ENCODE measurements at places on chromosomes 1 and 21.
A peak's percentile ranks its signal among the peaks of the same experiment; 100 is the strongest.

GRCh38 chr1:172951730-172952365 is 98.9 kb downstream of the TNFSF18 start:
- DNase-seq = no peak

DNA sequence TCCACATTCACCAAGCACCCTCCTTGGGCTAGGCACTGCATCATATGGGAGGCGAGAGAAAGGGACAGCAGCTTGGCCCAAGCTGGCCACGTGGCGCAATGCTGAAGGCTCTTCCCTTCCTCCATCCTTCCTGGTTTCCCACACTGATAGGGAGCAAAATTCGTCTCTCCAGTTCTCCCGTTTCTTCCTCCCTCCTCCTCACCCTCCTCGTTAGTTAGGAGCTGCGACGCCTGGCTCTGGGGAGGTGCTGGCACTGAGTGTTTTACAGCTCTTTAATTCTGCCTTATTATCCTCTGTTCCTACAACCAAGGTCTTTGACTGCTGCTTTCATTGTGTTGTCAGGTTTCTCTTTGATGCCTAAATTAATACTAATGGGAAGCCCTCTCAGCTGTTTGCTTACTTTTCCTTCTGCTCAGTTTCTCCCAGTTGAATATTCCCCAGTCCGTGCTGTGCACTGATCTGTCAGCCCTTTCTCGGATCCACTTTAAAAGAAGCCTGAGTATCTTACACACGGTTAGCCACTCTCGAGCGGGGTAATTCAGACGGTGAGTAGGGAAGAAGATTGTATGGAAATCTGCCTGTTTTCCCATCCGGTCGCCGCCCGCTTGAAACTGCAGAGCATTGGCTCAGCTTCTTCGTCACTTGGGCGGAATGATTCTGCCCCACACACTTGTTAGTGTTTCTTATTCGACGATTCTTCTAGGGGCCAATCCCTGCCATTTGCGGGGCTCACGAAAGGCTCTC is 56.2 kb upstream of the SMYD2 start:
- DNase-seq = no peak

DNA sequence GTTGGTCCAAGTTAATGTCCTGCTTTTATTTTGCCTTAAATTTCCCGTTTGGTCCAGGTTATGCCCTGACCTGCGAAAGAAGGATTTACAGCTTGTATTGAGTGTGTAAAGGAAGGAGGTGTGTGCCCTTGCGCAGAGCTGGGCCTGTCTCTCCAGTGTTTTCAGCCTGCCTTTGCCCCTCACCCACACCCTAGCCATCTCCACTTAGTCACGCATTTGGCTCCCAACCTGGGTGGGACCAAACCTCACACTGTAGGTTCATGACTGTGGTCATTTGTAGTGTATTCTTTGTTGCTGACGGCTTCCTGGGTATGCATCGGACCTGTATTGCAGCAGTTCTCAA is 572 bp upstream of the SRSF10 start:
- DNase-seq = peak; percentile 36

- DNase-seq = no peak
These were observed 93.4 kb downstream of the SLC25A24 start for GRCh38 chr1:108106775-108107174.

DNA sequence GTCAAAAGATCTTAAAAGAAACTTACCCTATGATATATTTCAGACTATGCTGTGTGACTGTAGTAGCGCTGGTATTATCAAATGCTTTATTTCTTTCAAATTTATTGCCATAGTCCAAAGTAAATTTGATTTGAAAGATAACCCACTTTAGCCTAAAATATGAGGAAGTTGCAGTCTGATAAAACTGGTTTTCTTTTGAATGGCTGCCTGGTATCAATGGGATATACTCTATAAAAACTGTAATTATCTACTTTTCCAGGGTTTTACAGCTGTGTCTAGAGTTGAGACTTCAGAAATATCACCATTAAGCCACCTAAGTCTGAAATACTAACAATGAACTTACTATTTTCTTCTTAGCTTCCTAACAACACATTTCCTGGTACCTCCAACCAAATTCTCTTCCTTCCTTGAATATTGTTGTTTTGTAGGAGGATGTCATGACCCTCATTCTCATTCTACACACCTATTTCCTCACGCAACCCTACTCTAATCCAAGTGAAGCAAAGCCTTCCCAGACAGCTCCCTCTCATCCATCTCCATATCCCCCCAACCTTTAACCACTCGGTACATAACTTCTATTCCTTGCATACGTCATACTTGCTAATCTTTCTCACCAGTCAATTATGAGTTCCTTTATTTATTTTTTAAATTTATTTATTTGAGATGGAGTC is 17.0 kb downstream of the KDM5B start:
- no peak for DNase-seq

DNA sequence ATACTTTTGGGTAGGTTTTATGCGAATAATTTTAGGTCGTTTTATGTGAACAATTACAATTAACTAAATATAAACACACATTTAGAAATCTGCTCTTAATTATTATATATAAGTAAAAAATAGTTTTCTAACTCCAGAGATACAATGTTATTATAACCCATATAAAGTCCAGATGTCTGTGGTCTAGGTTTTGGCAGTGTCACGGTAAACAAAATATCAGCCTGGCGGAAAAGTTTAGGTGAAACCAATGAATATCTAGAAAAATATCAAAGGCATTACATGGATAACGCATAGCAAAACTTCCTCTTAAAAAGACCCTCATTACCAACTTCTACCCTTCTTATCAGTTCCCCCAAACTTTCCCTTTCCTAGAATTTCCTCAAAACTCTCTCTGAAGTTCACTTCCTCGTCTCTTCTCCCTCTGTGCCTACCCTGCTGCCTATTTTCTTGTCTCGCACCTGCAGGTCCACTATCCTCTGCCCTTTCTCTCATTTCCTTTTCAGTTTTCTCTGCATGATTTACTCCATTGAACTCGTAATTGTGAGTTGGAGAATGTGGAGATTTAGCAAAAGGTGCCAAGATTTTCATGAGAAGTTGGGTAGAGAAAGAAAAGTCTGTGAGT is 21.8 kb downstream of the VTCN1 start:
- no peak for DNase-seq

DNA sequence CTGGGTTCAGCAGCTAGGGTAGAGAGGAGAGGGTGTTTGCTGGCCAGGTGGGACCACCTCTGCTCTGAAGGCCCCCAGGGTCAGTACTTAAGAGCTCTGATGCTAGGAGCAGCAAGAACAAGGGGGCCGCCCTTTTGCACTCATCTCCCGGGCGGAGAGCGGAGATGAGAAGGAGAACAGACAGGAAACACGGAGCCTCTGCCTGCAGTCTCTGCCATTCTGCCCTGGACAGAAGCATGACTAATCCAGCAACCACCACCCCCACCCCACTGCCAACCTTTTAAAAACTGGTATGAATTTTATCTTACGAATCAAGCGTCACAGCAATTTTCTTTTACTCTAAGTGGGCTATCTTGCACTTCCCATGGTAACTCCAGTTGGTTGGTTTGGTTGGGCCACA is 34.5 kb downstream of the PARP1 start:
- DNase-seq = no peak

DNA sequence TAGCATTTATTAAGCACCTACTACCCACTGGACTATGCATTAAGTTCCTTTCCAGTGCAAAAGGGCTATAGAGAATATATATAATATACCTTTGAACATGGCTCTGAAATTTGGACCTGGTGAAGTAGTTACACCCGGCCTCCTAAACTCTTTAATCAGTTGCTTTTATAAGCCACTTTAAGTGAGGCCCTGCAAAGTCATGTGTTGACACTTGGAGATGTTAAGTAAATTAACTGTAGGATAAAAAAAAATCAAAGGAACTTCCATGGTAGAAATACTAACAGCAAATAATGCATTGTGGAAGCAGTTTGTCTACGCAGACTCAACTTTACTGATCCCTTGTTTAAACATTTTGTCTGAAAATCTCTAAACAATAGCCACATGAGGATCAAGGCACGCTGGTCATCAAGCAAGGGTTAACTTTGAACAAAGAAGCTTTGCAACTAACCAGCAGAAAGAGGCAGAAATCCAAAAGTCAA is 283.9 kb downstream of the VAV3 start:
- DNase-seq = no peak

DNA sequence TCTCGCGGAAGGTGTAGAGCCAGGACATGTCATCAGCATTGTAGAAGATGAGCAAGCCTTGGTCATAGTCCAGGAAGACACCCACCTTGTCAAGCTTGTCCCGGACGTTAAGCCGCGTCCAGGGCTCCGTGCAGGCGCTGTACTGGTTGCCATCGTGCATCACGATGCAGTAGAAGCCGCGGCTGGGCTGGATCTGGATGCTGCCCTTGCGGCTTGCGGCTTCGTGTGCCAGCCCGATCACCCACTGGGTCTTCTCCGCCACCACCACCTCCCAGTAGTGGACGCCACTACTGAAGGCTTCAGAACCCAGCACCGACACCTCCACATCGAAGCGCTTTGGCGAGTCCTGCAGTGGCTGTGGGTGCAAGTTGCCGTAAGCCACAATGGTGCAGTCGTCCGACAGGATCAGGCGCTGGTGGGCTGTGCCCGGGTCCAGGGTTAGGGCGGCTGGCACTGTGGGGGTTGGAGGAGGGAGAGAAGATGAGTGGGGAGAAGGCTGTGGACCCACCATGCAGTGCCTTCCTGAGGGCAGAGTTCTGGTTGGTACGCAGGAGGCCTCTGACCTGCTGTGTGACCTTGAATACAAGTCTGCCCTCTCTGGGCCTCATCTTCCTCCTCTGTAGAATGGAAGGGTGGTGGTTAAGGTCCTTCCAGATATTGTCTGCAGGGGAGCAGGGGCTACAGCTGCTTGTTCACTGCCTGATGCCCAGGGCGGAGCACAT is 34.4 kb downstream of the TRIM62 start:
- DNase-seq = no peak

DNA sequence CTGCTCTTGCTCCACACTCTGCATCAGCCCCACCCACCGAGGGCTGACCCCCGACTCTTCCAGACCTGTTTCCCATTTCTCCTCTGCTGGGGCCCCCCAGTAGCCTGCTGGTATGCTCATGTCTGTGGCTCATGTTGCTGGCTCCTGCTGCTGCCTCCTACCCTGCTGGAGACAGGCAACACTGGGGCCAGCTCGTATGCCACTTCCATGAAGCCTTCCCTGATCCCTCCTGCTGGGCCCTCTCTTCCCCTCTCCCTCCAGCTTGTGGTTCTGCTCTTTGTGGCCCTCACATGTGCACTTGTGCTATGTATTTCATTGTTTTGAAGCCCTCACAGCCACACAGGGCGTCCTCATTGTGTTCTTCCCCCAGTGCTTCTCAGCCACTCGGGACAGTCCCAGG is 40.5 kb downstream of the CNN3 start:
- no peak for DNase-seq

DNA sequence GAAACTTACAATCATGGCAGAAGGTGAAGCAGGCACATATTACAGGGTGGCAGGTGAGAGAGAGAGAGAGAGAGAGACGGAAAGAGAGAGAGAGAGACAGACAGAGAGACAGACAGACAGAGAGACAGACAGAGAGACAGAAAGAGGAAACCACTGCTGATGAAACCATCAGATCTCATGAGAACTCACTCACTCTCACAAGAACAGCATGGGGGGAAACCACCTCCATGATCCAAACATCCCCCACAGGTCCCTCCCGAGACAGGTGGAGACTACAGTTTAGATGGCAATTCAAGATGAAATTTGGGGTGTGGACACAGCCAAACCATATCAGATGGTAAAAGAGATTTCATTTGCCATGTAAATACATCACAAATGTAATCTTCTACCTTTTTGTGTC is 708.1 kb downstream of the MRPL39 start:
- DNase-seq = no peak

DNA sequence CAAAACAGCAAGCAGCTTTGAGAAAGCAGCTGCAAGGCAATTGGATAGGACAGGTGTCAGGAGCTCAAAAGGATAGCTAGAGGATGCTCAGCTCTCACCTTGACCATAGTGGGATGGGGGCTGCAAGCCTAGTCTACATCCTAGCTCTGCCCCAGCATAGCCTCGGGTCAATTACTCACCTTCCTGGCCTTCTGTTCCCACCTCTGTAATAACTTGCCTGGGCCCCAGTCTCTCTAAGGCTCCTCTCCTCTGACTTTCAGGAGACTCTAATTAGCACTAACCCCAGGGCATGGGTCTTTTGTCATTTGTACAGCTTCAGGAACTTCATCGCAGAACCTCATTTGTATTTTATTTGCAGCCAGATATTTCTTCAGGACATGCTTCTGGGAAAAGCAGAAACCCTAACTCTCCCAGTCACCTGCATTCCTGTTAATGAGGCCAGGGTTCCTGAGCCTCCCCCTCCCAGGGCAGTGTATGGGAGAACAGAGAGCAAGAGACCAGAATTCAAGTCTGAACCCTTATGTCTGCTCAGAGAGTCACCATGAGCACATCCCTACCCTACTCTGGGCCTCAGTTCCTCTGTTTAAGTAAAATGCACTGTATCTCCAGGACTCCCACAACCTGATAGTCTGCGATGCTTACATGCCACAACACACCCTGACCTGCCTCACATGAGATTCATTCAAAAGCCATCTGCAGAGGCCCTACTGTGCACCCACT is 108.1 kb downstream of the MATN1 start:
- no peak for DNase-seq

DNA sequence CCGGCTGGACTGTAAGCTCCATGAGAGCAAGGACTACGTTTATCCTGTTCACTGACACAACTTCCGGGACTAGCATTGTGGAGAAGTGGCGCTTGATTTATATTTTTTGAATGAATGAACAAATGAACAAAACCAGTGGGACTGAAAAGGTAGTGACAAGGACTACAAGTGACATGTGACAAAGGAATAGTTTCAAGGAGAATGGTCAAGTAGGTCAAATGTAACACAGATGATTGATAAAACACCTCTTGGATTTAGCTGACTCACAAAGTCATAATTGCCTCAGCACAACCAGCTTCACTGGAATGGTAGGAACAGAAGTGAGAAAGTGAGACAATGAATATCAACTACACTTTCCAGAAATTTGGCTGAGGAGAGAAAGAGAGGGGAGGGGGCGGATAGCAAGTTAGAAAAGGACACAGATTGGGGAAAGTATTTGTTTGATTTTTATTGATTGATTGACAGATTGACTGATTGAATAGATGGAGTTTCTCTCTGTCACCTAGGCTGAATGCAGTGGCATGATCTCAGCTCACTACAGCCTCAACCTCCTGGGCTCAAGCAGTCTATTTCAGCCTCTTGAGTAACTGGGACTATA is 14.2 kb downstream of the MTF1 start:
- no peak for DNase-seq

DNA sequence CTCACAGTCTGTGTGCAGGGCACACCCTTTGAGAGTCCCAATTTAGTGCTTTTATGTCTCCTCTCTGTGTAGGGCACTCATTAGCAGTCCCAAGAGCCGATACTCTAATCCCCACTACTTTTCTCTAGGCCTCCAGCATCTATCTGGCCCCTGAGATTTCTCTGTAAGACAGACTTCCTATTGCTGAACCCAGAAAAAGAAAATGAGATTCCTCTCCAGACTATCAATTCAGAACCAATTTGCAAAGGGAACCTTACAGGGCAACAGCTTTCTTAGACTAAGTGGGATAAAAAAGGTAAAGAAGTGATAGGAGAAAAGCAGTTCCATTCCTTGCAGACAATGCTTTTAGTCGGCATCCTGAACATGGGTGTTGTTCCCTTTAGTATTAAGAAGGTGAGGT is 172.2 kb downstream of the EDEM3 start:
- DNase-seq = no peak

Measured in activated CD8-positive, alpha-beta memory T cell treated with anti-CD3 and anti-CD28 coated beads, Interleukin-2, amount 50 U/mL, for 4 hours (primary cell).